ENCODE measurements at places on chromosomes 5 and 9.

DNA sequence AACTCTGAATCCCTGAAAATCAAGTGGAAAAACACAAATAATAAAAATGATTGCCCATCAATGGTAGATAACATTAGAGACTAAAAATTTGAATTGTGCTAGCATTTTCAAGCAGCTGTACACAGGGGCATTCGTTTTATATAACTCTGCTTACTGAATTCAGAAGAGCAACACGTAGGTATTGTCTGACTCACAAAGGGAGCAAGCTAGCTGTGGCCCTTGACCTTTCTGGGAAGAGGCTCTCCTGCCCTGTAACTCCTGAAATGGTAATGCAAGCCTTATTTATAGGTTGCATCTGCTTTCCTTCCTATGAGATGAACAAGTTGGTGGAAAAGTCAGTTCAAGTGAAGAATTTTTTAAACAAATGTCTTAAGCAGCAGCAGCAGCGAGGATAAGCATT lies 218.7 kb upstream of the EFNA5 start:
- no peak for DNase-seq

DNA sequence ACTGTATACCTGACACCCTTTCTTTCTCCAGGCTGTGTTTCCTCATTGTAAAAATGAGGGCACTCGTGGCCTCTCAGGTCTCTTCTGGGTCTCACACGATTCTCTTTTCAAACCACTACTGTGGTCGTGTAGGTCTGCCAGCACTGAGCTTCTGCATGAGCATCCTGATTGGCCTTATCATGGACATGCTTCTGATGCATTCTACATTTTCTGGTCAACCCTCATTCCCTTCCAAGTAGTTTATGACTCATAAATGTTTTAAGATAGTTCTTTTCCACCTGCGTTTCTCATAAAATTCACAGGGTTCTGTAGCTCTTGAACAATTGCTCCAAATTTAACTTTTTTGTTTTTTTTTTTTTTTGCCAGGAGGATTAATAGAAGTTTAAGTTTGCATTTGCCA lies 294.8 kb downstream of the KCTD16 start:
- no peak for DNase-seq

GRCh38 chr9:92444841-92445240 lies 20.6 kb upstream of the OMD start:
- no peak for DNase-seq

- DNase-seq, result peak; percentile 35
Observed at GRCh38 chr5:76714751-76715485, 1.0 kb upstream of the F2R start.

DNA sequence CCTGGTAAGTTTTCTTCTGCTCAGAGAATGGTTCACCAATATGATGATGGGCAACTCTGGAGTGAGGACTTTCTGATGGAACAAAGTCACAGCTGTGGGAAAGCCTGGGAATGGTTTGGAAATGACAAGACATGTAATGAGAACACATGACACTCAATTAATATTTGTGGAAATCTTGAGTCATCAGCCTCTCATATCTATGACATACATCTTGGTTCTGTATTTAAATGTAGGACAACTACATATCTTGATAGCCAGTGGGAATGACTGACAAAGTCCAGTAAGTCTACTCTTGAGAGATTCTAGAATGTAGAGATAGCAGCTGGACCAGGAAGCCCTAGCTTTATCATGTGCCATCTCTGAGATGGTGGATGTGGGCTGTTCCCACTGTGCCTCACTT lies 85.5 kb downstream of the PALM2AKAP2 start:
- DNase-seq, result no peak

All from thymus (tissue), 14 donors.